Spinal cord (tissue), 10 donors: ENCODE measurements at places on chromosomes 6 and 20. TPM values are rescaled to one million over a fixed set of nuclear protein-coding genes. Genes with fewer than 3 reads are reported as not detected.

DNA sequence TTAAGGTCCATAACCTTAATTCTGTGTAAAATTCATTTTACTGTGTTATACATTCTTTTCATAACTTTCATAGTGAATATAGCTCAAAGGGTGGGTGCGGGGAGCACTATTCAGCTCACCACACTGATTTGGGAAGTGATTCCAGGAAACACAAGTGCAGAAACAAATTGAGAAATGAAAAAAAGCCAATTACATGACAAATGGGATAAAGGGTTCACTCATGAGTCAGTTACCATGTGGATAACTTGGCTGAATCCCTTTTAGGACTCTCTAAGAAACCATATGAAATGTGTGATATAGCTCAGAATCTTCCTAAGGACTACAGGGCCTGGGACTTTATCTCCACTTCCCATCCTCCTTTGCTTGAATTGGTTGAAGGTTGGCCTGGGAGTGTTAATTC lies 3.1 kb upstream of the BTN2A1 start:
- peaks cover 3% of the 10 kb centered on the region for H3K36me3 ChIP-seq
- no peak overlapping the region for H3K4me3 ChIP-seq
- peaks cover 11% of the 10 kb centered on the region for H3K4me1 ChIP-seq
- DNase-seq: no peak
- H3K27ac ChIP-seq: no peak overlapping the region

- H3K27me3 ChIP-seq: no peaks in the 10 kb centered on the region
- H3K4me3 ChIP-seq: no peak overlapping the region
- no peak overlapping the region for H3K27ac ChIP-seq
- DNase-seq: no peak
- H3K4me1 ChIP-seq: no peaks in the 10 kb centered on the region
Observed at GRCh38 chr6:125842091-125842626, 51.4 kb downstream of the NCOA7 start.

- H3K4me3 ChIP-seq: no peak overlapping the region
- H3K4me1 ChIP-seq: peaks cover 15% of the 10 kb centered on the region
- no peak for DNase-seq
- H3K27me3 ChIP-seq: peaks cover 6% of the 10 kb centered on the region
- H3K27ac ChIP-seq: no peak overlapping the region
Observed at GRCh38 chr6:44667668-44668390, 280.3 kb downstream of the CDC5L start.

DNA sequence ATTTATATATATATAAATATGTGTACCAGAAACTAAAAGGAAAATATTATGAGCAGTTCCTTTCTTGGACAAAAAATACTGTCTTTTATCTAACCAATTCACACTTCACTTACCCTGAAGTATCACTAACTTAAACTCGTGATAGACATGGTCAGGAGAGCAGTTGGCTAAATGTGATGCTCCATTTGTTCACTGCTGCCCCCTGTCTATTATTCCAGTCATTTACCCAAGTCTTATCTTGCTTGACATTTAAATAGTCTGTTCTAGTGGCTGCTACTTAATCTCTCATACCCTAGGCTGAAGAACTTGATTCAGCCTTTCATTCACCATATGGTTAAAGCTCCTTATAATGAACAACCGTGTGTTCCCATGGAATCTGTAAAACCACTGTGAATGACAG lies 789.6 kb upstream of the EYS start:
- no peaks in the 10 kb centered on the region for H3K36me3 ChIP-seq
- DNase-seq: no peak
- no peak overlapping the region for H3K4me3 ChIP-seq
- H3K27me3 ChIP-seq: no peaks in the 10 kb centered on the region

DNA sequence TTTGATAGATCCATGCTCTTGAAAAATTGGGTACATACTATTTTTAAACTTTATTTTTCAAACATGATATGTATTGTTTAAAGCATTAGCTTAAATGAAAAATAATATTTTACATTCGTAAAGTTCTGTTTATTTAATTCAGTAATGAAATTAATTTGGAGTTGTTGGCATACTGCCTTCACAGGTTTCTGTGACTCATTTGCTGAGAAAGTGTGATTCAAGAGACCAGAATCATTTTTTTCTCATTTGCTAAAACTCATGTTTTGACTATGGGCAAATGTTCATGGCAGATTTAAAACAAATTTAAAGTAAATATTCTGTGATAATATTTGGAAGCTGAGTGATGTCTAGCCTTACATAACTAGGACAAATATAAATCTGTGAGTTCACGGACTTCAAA lies 230.4 kb downstream of the BCKDHB start:
- no peak for DNase-seq
- H3K27ac ChIP-seq: no peak overlapping the region
- H3K36me3 ChIP-seq: no peaks in the 10 kb centered on the region

GRCh38 chr6:145077382-145077781 lies 657.9 kb downstream of the EPM2A start:
- no peak for DNase-seq
- H3K27me3 ChIP-seq: no peaks in the 10 kb centered on the region
- no peak overlapping the region for H3K4me3 ChIP-seq
- H3K27ac ChIP-seq: no peak overlapping the region
- H3K4me1 ChIP-seq: no peaks in the 10 kb centered on the region

- DNase-seq: peak; percentile 68
- H3K36me3 ChIP-seq: peaks cover 8% of the 10 kb centered on the region
- peak overlapping the region; percentile 73 for H3K27ac ChIP-seq
- H3K4me1 ChIP-seq: peaks cover 8% of the 10 kb centered on the region
- H3K4me3 ChIP-seq: no peak overlapping the region
Observed at GRCh38 chr6:154403788-154404187, 47.2 kb upstream of the IPCEF1 start.

GRCh38 chr20:3042625-3043024 lies 797 bp upstream of the GNRH2 start:
- no peak for DNase-seq
- H3K4me3 ChIP-seq: no peak overlapping the region
- H3K27ac ChIP-seq: peak overlapping the region; percentile 71
- no peaks in the 10 kb centered on the region for H3K27me3 ChIP-seq
- peaks cover 52% of the 10 kb centered on the region for H3K36me3 ChIP-seq

DNA sequence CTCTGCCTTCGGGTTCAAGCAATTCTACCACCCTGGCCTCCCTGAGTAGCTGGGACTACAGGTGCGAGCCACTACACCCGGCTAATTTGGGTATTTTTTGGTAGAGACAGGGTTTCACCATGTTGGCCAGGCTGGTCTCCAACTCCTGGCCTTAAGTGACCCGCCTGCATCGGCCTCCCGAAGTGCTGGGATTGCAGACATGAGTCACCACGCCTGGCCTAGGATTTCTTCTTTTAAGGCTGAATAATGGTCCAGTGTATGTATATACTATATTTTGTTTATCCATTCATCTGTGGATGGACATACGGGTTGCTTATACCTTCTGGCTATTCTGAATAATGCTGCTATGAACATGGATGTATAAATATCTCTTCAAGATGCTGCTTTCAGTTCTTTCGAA lies 17.1 kb downstream of the RIOK1 start:
- DNase-seq: no peak
- peaks cover 4% of the 10 kb centered on the region for H3K4me1 ChIP-seq
- H3K27me3 ChIP-seq: no peaks in the 10 kb centered on the region
- no peak overlapping the region for H3K4me3 ChIP-seq

GRCh38 chr6:113684382-113684901 lies 172.7 kb upstream of the MARCKS start:
- DNase-seq: no peak
- no peak overlapping the region for H3K4me3 ChIP-seq
- H3K4me1 ChIP-seq: peaks cover 3% of the 10 kb centered on the region

DNA sequence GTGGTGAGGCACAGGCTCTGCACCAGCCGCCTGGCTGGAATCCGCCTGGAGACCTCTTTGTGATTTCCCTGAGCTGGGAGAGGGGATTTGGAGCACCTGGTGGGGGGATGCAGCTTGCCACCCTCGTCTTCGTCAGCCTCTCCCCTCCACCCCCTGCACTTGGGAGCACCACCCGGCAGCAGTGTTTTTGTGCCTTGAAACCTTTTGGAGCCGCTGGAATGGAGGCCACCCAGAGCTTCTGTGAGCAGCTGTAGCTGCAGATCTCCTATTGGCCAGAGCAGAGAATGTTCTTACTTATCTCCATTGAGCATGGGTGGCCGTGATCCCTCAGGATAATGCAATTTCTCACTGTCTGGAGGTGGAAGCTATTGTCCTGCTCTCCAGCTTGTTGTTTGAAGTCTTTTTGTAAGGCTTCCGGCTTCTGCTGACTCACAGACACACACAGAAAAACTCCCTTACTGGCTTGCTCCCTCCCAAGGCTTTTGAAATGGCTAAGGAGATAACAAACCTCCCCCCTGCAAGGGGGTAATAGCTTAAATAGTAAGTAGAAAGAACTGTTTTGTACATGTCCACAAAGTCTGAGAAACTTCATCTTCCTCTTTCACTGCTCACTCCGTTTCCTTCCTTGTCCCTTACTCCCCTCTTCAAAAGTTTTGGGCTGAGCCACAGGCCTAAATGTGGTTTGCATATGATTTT lies 271.2 kb downstream of the PRL start:
- H3K27ac ChIP-seq: peak overlapping the region; percentile 66
- peaks cover 10% of the 10 kb centered on the region for H3K4me1 ChIP-seq
- DNase-seq: peak; percentile 59

DNA sequence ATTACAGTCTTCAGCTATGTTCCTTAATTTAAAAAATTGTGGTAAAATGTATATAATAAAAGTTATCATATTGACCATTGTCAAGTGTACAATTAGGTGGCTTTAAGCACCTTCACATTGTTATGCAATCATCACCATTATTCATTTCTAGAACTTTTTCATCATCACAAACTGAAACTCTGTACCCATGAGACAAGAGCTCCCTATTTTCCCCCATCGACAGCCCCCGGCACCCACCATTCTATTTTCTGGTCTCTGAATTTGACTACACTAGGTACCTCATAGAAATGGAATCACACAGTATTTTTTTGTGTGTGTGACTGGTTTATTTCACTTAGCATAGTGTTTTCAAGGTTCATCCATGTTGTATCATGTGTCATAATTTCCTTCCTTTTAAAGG lies 39.7 kb upstream of the FYN start:
- no peaks in the 10 kb centered on the region for H3K36me3 ChIP-seq
- DNase-seq: no peak
- H3K27ac ChIP-seq: no peak overlapping the region
- H3K27me3 ChIP-seq: no peaks in the 10 kb centered on the region
- no peaks in the 10 kb centered on the region for H3K4me1 ChIP-seq

GRCh38 chr6:81906709-81907204 lies 154.3 kb upstream of the TENT5A start:
- no peak overlapping the region for H3K27ac ChIP-seq
- H3K4me1 ChIP-seq: no peaks in the 10 kb centered on the region
- H3K36me3 ChIP-seq: no peaks in the 10 kb centered on the region
- H3K27me3 ChIP-seq: no peaks in the 10 kb centered on the region
- no peak for DNase-seq

GRCh38 chr6:160544802-160545201 lies 119.3 kb downstream of the LPA start:
- H3K27ac ChIP-seq: no peak overlapping the region
- H3K36me3 ChIP-seq: no peaks in the 10 kb centered on the region
- no peaks in the 10 kb centered on the region for H3K4me1 ChIP-seq
- no peak for DNase-seq
- no peaks in the 10 kb centered on the region for H3K27me3 ChIP-seq
- H3K4me3 ChIP-seq: no peak overlapping the region

- H3K4me1 ChIP-seq: peaks cover 12% of the 10 kb centered on the region
- no peaks in the 10 kb centered on the region for H3K27me3 ChIP-seq
- H3K27ac ChIP-seq: peak overlapping the region; percentile 66
- DNase-seq: no peak
- H3K4me3 ChIP-seq: no peak overlapping the region
- H3K36me3 ChIP-seq: no peaks in the 10 kb centered on the region
Observed at GRCh38 chr6:169190144-169190584, 63.5 kb downstream of the THBS2 start.

DNA sequence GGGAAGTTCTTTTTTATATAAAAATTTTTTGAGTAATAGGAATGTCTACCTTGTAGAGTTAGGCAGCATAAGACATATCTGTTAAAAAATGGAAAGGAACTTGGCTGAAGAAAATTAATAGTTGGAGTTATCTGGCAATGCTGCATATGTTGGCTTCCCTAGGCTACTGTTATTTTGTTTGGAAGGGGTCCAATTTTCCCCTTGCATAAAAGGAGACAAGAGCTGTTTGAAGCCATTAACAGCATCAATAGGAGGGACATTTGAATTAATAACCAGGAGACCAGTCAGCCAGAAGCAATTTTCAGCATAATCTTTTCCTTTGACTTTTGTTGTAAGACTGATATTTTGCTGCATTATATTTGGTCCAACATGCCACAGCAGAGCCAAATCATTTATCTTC lies 80.9 kb upstream of the TAB2 start:
- H3K27me3 ChIP-seq: no peaks in the 10 kb centered on the region
- no peaks in the 10 kb centered on the region for H3K36me3 ChIP-seq
- no peak for DNase-seq
- no peak overlapping the region for H3K4me3 ChIP-seq
- H3K27ac ChIP-seq: no peak overlapping the region
- peaks cover 23% of the 10 kb centered on the region for H3K4me1 ChIP-seq

- H3K4me1 ChIP-seq: peaks cover 25% of the 10 kb centered on the region
- H3K36me3 ChIP-seq: peaks cover 29% of the 10 kb centered on the region
- no peak for DNase-seq
- H3K27ac ChIP-seq: peak overlapping the region; percentile 47
Observed at GRCh38 chr20:49938173-49939163, 2.3 kb downstream of the RNF114 start.

DNA sequence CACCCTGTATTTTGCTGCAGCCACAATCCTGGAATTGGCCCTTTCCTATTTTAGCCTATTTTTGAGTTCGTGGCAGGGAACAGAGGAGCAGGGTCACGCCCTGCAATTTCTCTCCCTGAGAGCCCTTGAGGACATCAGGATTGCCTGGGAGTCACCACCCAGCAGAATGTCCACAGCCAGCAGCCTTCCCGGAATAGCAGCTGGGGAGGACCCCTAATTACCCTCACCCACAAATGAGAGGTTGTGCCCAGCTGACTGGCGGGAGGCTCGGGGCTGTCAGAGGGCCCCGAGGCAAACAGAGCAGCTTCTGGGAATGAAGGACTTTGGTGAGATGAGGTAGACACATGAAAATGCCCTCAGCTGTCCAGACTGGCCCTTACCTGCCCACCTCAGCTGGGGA lies 165.1 kb downstream of the PREX1 start:
- no peaks in the 10 kb centered on the region for H3K27me3 ChIP-seq
- peaks cover 58% of the 10 kb centered on the region for H3K36me3 ChIP-seq
- no peak for DNase-seq
- H3K27ac ChIP-seq: no peak overlapping the region

- no peaks in the 10 kb centered on the region for H3K36me3 ChIP-seq
- H3K27me3 ChIP-seq: no peaks in the 10 kb centered on the region
- H3K4me3 ChIP-seq: no peak overlapping the region
- no peaks in the 10 kb centered on the region for H3K4me1 ChIP-seq
- no peak for DNase-seq
Observed at GRCh38 chr6:44641344-44642031, 254.0 kb downstream of the CDC5L start.

- no peak for DNase-seq
- no peak overlapping the region for H3K27ac ChIP-seq
- peaks cover 25% of the 10 kb centered on the region for H3K4me1 ChIP-seq
- no peaks in the 10 kb centered on the region for H3K27me3 ChIP-seq
Observed at GRCh38 chr20:61903575-61904340, 161.9 kb downstream of the TAF4 start.

DEFB126 gene
- total RNA-seq: not detected

ZNF831 gene
- 0.06 TPM for total RNA-seq

EMILIN3 gene
- 16.4 TPM for total RNA-seq

TFAP2D gene
- total RNA-seq: not detected

DYNLRB1 gene
- 153 TPM for total RNA-seq

HSPA12B gene
- 14.8 TPM for total RNA-seq

KIAA1755 gene
- 51.5 TPM for total RNA-seq

MACROD2 gene
- total RNA-seq: 34.0 TPM

COL20A1 gene
- 10.3 TPM for total RNA-seq
